Calu3 (cell line): ENCODE measurements at places on chromosomes 1 and 21.

DNA sequence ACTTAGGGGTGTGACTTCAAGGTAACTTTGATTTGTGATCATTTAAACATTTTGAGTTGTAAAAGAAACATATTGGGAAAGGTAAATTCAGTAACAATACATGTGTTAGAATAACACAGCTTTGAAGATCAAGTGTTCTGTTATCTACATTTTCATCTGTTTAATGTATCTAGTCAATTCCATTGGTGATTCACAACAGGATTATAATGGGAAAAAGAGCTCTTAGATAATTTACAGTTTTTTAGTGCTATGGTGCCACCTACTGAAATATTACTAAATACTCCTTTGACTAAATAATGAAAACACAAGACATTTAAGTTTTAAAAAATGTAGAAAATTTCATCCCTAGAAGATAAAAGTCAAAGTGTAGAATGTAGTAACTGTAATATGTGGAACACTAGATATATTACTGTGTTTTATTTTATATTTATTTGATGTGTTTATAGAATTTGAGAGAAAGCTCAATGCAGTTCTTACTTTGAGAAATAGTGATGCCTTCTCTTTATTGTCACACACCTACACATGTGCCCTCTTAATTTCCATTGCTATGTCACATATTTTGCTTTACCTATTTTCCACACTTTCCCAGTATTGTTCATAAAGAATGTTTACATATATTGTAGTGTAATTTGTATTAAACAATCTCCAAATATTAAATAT lies 47.4 kb downstream of the PTPRC start:
- DNase-seq, result no peak

- DNase-seq, result no peak
These were observed 132.1 kb downstream of the PLA2G4A start for GRCh38 chr1:186960861-186961260.

DNA sequence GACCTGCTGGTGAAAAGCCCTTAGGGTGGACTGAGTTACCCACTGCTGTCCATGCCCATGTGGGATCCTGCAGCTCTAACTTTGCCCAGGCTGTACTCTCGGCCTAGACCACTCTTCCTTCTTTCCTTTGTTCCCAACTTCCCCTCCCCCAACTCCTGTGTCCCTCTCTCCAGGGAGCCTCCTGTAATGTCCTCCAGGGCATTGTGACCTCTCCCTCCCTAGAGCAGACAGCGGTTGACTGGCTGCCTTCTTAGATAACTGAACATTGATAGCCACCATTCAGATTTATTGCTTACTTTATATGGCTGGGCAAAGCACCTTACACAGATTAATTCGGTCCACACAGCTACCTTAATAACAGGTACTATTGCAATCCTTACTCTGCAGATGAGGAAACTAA lies 5.0 kb downstream of the RUNX1 start:
- no peak for DNase-seq

- no peak for DNase-seq
These were observed 189.9 kb downstream of the ZC3H11B start for GRCh38 chr1:219422811-219423598.

- peak; percentile 57 for DNase-seq
These were observed 820 bp upstream of the TTF2 start for GRCh38 chr1:117059334-117059677.

- DNase-seq, result no peak
These were observed 86.2 kb downstream of the DTL start for GRCh38 chr1:212121779-212122178.

DNA sequence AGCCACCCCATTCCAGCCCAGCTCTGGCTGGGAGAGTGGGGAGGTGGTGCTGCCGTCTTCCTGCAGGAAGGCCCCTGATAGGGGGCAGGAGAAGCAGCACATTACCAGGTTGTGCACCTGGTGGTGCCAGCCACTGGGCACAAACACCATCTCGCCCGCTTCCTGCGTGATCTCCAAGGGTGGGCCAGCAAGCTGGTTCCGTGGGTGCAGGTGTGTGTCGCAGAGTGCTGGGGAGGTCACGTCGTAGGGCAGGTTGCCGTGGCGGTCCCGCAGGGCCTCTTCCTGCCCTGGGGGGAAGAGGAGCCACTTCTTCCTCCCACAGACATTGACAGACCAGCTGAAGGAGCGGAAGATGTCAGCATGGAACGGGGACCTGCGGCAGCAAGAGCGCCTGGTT lies 1.8 kb downstream of the JMJD4 start:
- DNase-seq, result no peak

DNA sequence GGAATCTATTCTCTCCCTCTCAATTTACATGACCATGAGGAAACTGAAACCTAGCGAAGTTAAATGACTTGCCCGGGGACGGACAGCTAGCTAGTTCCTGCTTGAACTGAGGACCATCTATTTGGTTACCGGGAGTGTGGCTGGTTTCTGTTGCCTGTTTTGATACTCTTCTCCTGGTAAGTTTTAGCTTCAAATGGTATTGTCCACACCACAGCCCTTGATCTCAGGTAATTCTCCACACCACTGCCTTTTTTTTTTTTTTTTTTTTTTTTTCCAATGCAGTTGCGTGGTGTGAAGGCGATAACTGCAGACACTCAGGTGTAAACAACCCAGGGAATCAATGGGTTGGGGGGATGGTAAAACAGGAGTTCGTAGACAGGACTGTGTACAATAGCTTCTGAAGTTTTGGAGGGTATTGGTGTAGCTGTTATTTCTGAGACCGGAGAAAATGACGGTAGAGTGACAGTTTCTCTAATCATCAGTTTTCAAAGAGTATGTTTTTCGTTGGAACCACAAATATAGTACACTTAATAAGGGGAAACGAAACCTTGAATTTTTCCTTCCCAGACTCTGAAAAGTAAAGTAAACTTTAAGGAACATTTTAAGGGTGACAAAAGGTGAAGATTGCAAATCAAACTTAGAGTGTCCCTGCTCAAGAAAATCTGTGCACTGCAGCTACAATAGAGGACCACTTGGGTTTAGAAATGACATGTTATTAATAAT lies 125.3 kb upstream of the CACYBP start:
- peak; percentile 55 for DNase-seq

- no peak for DNase-seq
These were observed 21.5 kb downstream of the GNG12 start for GRCh38 chr1:67811781-67812180.
